ENCODE measurements at places on chromosomes 2 and 18. TPM values are rescaled to one million over a fixed set of nuclear protein-coding genes. Genes with fewer than 3 reads are reported as not detected.

Gene SERPINB3
- polyA plus RNA-seq, result not detected

Gene RTP5
- not detected for polyA plus RNA-seq

Gene LOXHD1
- polyA plus RNA-seq, result 1.6 TPM

DNA sequence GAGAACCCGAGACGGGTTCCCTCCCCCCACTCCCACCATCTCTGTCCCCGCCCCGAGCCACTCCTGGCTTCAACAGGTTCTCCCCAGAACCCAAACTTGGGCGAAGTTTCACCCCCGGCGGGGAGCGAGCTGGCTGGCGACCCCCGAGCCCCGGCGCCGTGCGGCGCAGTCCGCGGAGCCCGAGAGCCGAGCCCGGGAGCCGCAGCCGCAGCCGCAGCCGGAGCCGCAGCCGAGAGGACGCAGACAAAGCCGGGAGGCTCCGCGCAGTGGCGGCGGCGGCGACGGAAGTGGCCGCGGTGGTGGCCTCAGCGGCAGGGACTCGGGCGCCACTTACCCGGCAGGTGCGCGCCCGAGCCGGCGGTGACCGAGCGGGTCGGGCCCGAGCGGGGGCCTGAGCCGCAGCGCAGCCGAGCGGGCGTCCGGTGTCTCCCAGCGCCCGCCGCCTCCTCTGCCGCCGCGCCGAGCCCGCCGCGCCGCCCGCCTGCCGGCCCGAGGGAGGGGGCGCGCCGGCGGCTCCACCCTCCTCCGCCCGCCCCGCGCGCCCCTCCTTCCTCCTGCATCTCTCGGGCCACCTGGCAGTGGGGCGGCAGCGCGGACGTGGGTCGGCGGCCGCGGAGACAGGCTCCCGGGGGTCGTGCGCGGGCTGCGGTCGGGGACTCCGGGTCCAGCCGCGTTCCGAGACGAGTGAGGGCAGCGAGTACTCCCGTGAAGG lies at the start of gene ECEL1:
Gene ECEL1, minus strand, starts transcription at position 450 of the 712 bp plus-strand sequence. CDS start 1,181 bp downstream, outside the sequence.
- DNase-seq, result no peak

DNA sequence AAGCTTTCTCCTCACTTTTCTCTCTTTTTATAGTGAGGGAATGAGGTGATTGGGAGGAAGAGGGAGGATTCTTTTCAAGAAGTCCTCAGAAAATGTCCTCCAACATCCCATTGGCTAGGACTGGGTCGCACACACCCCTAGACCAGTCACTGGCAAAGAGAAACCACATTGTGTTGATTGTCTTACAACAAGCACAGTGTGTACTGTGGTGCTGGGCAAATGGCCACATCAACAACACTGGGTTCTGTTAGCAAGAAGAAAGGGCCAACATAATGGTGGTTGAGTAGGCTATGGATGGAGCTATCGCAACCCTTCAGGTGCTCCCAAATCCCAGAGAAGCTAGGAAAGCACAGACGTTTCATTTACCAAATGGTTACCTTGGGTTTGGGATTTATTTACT lies 18.7 kb upstream of the PTPN4 start:
- no peak for DNase-seq

- no peak for DNase-seq
These were observed 21.9 kb downstream of the SMAD2 start for GRCh38 chr18:47908592-47908991.

- DNase-seq, result no peak
These were observed 99.1 kb downstream of the HRH4 start for GRCh38 chr18:24559526-24559925.
